Left lung (tissue), 14 donors: ENCODE measurements at places on chromosomes 13 and 19. TPM values are rescaled to one million over a fixed set of nuclear protein-coding genes. Genes with fewer than 3 reads are reported as not detected.

The TINCR gene
- polyA plus RNA-seq: 0.50 TPM

The ZNF737 gene
- polyA plus RNA-seq: 30.9 TPM

The GIPR gene
- polyA plus RNA-seq: 8.5 TPM

The CERS1 gene
- 3.2 TPM for polyA plus RNA-seq

The SIX5 gene
- 22.6 TPM for polyA plus RNA-seq

The PHF11 gene
- polyA plus RNA-seq: 71.5 TPM

The CYP2A6 gene
- 0.70 TPM for polyA plus RNA-seq

The SPC24 gene
- polyA plus RNA-seq: 26.1 TPM

The ZNF730 gene
- 13.1 TPM for polyA plus RNA-seq

GRCh38 chr19:1164684-1165531 is 9.2 kb downstream of the SBNO2 start:
- DNase-seq: no peak

- DNase-seq: no peak
These were observed 17.1 kb downstream of the ELAVL1 start for GRCh38 chr19:7988307-7988706.

DNA sequence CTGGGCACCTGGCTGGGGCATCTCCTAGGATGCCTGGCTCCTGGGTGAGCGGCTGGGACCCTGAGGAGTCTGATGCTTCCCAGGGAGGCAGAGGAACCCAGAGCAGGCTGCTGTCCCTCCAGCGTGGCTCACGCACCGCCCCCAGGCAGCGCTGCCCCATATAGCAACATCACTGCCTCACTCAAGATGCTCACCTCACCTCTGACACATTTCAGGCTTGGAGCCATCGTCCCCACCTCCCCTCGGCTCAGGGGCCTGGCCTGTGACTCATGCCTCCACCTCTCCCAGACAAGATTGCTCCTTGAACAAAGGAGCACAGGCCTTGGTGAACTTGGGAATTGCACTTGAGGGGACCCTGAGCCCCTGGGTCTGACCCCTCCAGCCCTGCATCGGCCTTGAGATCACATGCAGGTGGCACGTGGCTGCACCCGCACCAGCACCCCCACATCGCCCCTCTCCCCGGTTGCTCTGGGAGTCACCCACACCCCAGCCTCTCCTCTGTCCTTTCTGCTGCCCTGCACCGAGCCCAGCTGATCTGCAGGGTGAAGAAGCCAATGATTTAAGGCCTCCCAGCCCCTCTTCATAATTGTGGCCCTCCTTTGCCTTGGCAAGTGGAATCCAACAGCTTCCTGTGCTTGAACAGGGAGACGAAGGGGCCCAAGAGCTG is 11.2 kb downstream of the CEBPA start:
- peak; percentile 83 for DNase-seq

DNA sequence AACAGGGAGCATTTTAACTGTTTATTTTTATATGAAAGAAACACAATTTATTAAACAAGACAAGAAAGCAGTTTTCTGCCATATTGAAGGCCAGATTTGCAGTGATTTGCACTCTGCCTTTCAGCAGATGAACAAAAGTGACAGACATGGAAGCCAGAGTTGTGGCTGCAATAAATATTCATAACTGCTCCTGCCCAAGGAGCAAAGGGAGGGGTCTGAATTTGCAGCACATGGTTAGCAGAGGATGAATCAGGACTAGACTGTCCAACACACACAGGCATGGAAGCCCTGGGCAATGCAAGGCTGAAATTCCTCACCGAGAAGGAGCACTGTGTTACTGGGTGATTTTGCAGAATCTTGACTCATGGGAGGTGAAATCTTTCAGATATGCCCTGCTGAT is 418.2 kb downstream of the DCT start:
- DNase-seq: no peak

DNA sequence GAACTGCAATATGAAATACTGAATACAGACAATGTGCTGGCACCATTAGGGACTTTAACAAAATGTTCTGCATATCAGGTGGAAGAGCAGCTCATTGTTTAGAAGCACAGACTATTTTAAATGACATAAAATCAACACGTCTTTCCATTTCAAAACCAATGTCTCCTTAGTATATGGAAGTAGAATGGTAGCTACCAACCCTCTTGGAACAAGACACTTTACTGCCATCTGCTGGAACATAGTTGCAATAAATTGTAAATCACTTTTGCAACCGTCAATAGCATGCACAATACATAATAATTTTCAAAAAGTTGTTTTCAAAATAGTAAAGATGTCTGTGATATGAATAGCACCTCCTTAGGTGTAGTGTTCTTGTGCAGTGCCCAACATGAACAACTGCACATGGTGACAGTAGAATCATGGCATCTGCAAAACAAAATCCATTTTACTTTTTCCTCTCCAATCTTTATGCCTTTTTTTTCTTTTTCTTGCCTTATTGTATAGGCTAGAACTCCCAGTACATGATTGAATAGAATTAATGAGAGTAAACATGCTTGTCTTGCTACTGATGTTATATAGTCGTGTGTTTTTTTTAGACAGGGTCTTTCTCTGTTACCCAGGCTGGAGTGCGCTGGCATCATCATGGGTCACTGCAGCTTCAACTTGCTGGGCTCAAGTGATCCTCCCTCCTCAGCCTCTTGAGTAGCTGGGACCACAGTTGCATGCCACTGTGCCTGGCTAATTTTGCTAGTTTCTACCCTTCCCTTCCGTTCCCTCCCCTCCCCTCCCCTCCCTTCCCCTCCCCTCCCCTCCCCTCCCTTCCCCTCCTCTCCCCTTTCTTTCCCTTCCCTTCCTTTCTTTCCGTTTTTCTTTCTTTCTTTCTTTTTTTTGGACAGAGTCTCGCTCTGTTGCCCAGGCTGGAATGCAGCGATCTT is 7.8 kb upstream of the LYPD5 start:
- DNase-seq: no peak

DNA sequence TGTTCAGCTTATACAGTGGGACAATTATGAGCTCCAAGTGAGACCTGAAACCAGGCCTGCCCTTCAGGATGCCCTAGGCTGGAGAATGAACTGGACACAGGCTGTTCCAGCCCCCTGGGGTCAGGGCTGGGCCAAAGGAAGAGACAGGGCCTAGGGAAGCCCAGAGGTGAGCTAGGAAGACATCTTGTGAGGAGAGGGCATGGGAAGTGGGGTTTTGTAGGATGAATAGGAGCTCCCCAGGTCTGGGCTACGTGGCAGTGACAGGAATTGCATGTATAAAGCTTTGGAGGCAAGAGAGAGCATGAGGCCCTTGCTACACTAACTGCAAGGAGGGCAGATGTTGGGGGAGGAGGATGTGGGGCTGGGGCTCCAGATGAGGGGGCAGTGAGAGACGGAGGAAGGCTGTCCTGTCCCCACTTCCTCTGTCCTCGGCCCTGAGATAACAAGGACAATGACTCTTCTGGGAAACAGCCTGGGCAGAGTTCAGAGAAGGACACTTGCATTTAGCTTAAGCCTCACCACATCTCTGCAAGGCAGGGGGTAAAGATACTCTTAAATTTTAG is 1.5 kb upstream of the TBXA2R start:
- DNase-seq: no peak

DNA sequence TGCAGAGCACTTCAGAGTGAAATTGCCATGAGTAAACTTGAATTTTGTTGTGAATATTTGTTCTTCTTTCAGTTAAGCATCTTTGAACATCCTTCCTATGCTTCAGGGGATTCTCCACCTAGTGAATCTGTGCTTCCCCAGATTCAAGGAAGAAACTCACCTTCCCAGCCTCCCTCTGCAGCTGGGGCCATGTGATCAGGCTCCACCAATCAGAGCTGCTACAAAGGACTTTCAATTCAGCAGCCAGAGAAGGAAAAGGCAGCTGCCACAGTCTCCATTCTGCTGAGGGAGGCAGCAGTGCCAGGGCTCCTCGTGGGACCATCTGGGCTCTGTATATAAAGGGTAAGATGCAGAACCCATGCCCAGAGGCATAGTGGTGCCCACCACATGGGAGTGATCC is 89.7 kb upstream of the SIAH3 start:
- DNase-seq: no peak

- no peak for DNase-seq
These were observed 25.7 kb downstream of the CHAMP1 start for GRCh38 chr13:114339857-114340534.

GRCh38 chr19:41265395-41266153 is 1.4 kb downstream of the HNRNPUL1 start:
- DNase-seq: peak; percentile 34

DNA sequence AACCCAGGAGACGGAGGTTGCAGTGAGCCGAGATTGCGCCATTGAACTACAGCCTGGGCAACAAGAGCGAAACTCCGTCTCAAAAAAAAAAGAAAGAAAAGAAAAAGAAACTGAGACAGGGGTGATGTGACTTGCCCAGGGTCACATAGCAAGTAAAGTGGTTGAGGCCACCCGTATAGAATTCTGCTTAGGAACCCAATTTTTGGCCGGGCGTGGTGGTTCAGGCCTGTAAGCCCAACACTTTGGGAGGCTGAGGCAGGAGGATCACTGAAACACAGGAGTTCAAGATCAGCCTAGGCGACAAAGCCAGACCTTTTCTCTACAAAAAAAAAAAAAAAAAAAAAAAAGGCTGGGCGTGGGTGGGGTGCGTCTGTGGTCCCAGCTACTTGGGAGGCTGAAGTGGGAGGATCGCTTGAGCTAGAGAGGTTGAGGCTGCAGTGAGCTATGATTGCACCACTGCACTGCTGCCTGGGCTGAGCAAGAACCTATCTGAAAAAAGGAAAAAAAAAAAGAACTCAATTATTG is 1.3 kb downstream of the SNRPA start:
- no peak for DNase-seq

DNA sequence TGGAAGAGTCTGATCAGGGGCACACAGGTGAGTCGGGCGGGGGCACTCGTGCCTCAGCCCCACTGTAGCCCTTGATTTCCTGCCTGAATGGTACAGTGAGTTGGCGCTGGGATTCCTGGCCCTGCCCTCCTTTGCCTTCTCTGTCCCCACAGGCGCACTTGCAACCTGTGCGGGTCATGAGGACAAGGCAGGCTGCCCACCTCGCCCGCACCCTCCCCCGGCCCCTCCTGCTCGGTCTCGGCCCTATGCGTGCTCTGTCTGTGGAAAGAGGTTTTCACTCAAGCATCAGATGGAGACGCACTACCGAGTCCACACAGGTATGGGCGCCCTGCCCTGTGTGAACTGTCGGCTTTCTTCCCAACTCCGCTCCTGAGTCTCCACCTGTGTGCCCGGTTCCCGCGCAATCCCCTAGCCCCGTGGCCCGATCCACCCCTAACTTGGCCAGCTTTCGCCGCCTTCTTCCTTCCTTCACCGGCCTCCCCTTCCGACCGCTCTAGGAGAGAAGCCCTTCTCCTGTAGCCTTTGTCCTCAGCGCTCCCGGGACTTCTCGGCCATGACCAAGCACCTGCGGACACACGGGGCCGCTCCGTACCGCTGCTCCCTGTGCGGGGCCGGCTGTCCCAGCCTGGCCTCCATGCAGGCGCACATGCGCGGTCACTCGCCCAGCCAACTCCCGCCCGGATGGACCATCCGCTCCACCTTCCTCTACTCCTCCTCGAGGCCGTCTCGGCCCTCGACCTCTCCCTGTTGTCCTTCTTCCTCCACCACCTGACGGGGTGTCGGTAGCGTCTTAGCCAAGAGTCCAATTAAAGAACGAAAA is 1.6 kb upstream of the KMT2B start:
- DNase-seq: peak; percentile 92

GRCh38 chr19:53818756-53819155 is 5.4 kb downstream of the NLRP12 start:
- no peak for DNase-seq

DNA sequence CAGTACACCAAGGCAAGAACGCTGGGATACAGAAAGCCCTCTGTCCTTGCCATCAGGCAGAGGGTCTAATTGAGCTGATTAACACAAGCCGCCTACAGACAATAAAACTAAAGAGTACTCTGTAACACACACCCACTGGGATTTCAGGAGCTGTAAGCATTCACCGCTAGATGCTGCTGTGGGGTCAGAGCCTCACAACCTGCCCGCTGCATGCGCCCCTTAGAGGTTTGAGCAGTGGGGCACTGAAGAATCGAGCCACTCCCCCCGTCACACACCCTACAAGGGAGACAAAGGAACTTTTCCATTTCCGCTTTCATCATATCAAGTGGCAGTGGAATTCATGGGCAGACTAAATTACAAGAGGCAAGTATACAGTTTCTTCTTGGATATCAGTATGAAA is 1080.6 kb downstream of the PCDH17 start:
- DNase-seq: no peak

- no peak for DNase-seq
These were observed 1.2 kb downstream of the POLR2E start for GRCh38 chr19:1093811-1094553.

GRCh38 chr13:44583137-44583536 is 7.0 kb upstream of the TSC22D1 start:
- DNase-seq: no peak

DNA sequence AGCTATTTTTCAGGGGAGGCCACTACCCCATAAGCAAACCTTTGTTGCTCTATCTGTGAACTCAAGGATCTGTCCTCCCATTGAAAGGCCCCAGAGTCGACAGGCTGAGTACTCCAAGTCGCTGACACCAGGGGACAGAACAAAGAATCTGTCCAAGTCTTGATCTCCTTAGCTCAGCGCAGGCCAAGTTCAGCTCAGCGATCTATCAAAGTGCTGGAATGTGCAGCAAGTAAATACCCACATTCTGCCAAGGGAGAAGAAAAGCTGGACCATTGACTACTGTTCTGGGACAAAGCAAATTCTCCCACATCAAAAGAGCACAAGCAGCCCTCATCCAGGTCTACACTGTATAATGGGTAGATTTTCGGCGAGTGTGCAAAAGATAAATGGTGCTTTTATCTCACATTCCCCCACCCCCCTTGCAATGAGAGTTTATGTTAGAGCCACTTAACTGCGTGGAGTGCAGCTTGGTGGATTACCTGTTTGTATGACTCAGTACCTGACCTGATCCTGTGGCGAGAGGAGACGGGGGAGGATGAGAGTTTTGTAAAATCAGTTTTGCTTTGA is 391.7 kb upstream of the SGCG start:
- DNase-seq: no peak

GRCh38 chr19:29841559-29842367 is 30.0 kb downstream of the CCNE1 start:
- no peak for DNase-seq

DNA sequence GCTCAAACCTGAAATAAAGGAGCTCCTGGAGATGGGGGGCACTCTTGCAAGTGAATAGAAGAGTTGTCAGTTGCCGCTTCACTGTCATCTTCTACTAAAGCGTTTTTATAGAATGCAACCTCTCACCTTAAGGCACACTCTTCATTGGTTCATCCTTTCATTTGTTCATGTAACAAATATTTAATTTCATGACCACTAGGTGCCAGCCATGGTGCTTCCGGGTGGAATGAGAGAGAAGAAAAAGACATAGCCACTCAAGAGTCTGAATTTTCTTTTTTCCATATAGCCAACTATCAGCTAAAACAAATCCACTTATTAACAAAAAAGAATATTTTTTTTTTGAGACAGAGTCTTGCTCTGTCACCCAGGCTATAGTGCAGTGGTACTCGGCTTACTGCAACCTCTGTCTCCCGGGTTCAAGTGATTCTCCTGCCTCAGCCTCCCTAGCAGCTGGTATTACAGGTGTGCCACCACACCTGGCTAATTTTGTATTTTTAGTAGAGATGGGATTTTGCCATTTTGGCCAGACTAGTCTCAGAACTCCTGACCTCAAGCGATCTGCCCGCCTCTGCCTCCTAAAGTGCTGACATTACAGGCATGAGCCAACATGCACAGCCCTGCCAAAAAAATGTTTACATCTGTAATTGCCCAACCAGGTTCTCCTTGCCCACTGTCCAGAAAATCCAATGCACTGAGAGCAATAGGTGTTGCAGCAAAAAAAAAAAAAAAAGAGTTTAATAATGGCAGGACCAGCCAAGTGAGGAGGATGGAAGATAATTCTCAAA is 22.1 kb upstream of the SACS start:
- DNase-seq: no peak
